Esophagus mucosa (tissue), 1 donor: ENCODE measurements at places on chromosomes 1 and 21. TPM values are rescaled to one million over a fixed set of nuclear protein-coding genes. Genes with fewer than 3 reads are reported as not detected.

- peak; percentile 27 for ATAC-seq
These were observed 26.8 kb downstream of the MAP7D1 start for GRCh38 chr1:36182734-36183133.

DNA sequence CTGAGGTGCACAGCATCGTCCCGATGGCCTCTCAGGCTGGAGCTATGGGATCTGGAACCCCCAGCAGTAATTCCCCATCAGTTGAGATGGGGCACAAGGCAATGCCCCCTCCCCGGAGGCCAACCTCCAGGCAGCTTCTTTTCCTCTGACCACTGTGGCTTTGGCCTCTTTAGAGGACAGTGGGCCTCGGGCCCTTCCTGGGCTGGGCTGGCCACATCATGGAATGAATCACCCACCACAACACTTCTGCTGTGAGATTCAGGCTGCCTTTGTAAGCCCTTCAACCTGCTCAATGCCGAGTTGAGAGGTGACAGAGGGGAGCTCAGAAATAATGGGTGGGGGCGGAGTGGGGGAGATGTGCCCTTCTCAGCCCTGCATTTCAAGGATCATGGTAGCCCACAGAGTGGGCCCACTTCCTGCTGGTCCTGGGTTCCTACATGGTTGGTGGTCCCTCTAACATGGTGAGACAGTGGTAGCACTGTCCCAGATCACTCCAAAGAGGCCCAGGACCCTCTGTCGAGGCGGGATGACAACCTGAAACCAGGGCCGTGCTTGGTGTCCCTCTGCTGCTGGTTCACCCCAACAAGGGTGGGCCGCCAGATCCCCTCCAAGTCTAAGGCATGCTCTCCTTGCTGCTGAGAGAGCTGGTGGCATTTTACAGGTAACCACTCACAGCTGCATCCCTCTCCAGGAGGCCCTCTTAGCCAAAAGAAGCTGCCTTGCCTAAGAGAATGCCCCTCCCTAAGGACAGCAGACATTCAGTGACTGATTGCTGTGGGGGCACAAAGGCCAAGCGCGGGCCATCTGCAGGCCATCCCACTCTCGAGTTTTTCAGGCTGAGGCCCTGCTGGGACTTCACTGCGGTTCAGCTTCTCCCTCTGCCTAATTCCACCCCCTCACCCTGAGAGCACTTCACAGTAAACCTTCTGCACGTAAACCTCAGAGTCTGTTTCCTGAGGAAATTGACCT lies 29.7 kb upstream of the EVA1B start:
- ATAC-seq = no peak

The JAM2 gene
- total RNA-seq = 4.3 TPM

- no peak for ATAC-seq
These were observed 164.0 kb downstream of the PGBD5 start for GRCh38 chr1:230261928-230262650.

DNA sequence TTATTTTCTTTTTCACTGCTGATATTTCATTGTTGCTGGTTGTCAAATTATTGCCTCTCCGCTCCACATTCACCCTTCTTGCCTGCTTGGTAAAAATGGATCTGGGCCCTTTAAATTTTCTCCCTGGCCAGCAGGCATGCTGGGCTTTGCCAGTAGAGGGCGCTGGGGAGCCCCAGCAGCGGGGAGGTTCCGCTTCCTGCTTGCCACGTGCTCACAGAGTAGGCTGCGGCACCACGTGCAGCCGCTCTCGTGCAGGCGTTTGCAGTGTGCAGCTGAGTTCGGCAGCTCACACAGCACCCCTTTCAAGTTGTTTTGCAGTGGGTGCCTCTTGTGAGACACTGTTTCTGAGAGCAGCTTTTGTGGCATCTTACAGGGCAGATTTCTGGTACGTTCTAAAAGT lies at the start of gene ACTL8:
TSS of gene ACTL8 (plus strand) at position 214 of the 400 bp plus-strand sequence. CDS start 67,676 bp downstream, outside the sequence.
- no peak for ATAC-seq

DNA sequence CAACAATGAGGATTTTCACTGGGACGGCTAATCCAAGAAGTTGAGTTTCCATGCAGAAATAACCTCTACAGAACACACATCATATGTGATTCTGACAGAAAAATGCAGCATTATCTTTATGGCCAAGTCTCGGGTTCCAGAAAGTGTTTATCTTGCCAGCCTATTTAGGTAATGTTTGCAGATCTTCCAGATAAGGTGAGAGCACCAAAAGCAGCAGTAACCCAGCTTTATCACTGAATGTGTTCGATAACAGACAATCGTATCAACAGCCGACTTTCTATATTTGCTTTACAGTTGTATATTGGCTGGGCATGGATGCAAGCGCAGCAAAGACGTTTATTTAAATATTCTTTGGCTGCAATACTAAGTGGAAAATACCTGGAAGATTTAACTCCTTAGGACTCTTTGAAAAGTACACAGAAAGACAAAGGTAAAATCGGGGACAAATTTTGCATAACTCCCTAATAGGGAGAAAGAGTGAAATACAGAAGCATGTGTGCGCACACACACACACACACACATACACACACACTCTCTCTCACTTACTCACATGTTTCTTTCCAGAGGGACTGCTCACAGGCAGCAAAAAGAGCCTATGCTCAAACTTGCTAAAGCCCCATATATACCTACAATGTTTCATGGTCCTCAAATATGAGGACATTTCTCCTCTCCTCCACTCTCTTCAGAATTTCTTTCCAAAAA lies 3.0 kb upstream of the CTSK start:
- ATAC-seq = no peak

GRCh38 chr1:169390303-169390702 lies 22.3 kb downstream of the BLZF1 start:
- ATAC-seq = no peak

The RNU1-4 gene
- total RNA-seq = 6,387 TPM

GRCh38 chr1:204858363-204858821 lies 12.3 kb upstream of the NFASC start:
- ATAC-seq = no peak

- no peak for ATAC-seq
These were observed 5.0 kb downstream of the DMRTB1 start for GRCh38 chr1:53463961-53464899.

The CD2 gene
- total RNA-seq = 1.3 TPM

The PTPRU gene
- 6.2 TPM for total RNA-seq

The ARHGAP29 gene
- 2.4 TPM for total RNA-seq

- no peak for ATAC-seq
These were observed 85.1 kb downstream of the CAPZB start for GRCh38 chr1:19400192-19400611.

The LCE3D gene
- 7.7 TPM for total RNA-seq

DNA sequence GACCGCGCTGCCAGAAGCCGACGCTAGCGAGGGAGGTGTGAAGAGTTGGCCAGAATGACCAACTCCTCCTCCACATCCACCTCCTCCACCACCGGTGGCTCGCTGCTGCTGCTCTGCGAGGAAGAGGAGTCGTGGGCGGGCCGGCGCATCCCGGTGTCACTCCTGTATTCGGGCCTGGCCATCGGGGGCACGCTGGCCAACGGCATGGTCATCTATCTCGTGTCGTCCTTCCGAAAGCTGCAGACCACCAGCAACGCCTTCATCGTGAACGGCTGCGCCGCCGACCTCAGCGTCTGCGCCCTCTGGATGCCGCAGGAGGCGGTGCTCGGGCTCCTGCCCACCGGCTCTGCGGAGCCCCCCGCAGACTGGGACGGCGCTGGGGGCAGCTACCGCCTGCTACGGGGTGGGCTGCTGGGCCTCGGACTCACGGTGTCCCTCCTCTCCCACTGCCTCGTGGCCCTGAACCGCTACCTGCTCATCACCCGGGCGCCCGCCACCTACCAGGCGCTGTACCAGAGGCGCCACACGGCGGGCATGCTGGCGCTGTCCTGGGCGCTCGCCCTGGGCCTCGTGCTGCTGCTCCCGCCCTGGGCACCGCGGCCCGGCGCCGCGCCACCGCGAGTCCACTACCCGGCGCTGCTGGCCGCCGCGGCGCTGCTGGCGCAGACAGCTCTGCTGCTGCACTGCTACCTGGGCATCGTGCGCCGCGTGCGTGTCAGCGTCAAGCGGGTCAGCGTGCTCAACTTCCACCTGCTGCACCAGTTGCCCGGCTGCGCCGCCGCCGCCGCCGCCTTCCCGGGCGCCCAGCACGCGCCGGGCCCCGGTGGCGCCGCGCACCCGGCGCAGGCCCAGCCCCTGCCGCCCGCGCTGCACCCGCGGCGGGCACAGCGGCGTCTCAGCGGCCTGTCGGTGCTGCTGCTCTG lies 1.2 kb downstream of the GPR88 start:
- peak; percentile 53 for ATAC-seq

GRCh38 chr1:76864383-76864782 lies 2.9 kb upstream of the ST6GALNAC5 start:
- no peak for ATAC-seq

The ASAP3 gene
- 31.5 TPM for total RNA-seq

GRCh38 chr1:113095790-113096455 lies 22.9 kb downstream of the LRIG2 start:
- no peak for ATAC-seq

DNA sequence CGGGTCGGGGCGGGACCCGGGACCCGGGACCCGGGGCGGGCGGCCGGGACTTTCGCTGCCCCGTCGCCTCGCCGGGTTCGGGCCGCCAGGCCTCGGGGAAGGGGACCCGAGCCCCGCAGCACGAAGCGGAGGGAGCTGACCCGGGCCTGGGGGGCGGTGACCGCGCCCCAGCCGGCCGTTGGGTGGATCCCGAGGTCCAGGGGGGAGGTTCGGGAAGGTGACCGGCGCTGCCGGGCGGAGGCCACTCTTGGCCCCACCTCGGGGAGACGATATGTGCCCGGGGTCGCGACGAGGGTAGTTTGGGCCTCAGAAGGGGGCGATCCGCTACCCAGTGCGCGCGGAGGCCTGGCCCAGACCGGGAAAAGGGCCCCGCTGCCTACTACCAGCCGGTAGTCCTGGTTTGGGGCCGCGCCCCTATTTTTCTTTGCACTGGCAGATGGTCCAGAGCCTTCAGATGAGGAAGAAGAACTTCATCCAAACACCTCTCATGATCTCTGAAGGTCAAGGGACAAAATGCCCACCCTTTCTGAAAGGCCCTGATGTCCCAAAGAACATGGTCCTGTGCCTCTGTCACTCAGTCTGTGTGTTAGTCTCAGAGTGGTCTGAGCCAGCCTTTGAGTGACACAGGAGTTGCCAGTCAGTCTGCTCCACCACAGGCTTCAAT lies 766 bp downstream of the AGO4 start:
- peak; percentile 54 for ATAC-seq

DNA sequence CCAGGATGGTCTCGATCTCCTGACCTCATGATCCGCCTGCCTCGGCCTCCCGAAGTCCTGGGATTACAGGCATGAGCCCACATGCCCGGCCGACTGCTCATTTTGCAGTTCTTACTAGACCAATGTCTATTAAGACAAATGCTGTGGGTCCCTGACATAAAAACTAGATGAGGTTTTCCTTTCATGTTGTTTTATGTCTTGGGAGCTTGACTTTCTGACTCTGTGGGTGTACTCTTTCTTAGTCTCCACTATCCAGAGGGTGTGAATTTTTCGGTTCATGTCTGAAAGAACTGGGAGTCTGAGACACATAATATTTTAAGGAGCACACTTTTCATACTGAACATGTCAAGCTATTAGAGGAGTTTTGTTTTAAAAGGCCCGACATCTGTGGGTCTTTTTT lies 744.9 kb upstream of the B3GALT2 start:
- no peak for ATAC-seq

The DFFB gene
- 2.4 TPM for total RNA-seq

- no peak for ATAC-seq
These were observed 161.9 kb downstream of the ZBTB18 start for GRCh38 chr1:244212797-244213475.

The FYB2 gene
- 0.36 TPM for total RNA-seq

DNA sequence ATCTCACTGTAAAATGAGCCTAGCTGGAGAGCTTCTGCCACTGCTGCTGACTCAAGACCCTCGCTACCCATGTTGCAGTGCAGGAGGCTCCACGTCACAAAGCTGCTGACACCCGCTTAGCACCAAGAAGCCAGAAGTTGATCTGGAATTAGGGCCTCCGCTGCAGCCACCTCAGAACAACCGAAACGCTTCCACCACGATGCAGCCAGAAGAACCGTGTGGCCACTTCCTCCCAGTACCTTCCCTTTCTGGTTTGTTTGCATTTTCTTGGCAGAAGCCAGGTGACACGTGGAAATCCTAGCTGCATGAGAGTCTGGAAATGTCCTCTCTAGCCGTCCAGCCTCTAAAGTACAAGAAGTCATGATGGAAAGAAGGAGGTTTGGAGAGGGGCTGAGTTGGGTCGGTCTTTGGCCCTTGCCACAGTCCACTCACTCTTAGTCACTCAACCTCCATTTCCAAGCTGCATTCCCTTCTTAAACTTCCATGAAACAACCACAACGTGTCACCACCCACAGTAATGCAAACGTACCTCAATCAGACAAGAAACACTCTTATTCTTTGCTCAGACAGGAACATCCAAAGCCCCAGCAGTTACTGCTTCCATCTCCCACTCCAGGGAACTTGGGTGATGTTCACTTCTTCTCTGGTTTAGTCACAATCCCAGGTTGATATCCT lies 10.0 kb upstream of the CDA start:
- peak; percentile 11 for ATAC-seq

DNA sequence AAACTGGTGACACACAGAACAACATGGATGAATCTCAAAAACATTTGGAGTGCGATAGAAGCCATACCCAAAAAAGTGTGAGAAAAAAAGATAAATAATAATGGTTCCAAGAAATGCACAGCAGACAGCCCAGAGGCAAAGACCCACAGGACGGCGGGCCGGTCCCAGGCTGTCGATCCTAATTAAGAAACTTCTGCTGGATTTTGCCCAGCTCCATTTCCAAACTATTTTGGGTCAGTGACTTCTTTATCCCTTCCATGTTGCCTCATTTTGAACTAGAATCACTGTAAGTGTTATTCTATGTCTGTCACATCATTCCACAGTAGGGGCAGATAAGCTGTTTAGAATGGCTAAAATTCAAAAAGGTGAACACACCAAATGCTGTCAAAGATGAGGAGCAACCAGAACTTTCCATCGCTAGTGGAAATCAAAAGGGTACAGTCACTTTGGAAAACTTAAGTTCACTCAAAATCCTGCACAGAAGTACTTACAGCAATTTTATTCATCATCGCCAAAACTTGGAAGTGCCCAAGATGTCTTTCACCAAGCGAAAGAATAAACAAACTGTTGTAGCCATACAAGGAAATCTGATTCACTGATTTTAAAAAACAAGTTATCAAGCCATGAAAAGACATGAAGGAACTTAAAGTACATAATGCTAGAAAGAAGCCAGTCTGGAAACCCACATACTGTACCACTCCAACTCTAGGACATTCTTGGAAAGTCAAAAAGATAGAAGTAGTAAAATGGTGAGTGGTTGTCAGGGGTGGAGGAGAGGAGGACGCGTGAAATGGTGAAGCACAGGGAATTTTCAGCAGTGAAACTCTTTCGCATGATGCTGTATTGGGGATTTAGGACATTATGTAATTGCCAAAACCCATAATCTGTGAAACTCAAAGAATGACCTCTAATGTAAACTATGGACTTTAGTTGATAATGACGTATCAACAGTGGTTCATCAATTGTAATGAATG lies 7.5 kb downstream of the NBPF1 start:
- no peak for ATAC-seq

DNA sequence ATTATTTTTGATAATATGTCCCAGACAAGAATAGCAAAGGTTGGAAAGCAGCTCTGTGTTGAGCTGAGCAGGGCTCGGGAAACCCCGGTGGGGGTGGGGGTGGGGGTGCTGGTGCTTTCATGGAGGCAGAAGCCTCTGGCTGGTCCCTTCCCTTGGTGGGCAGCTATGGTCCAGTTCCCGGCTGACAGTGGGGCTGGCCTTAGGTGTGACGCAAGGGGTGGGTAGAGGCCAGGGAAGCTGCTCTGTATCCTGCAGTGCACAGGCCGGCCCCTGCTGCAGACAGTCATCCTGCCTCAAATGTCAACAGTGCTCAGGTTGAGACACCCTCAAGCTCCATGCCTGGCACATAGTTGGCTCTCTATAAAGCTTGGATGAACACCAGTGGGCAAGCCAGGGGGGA lies 8.9 kb downstream of the ACTL8 start:
- no peak for ATAC-seq
